ENCODE measurements at places on chromosomes 16 and 17. TPM values are rescaled to one million over a fixed set of nuclear protein-coding genes. Genes with fewer than 3 reads are reported as not detected.

CTF1 gene
- total RNA-seq, result not detected

IGSF6 gene
- total RNA-seq, result not detected

MARVELD3 gene
- 1.3 TPM for total RNA-seq

GRCh38 chr17:35056013-35056412 is 7.5 kb downstream of the RFFL start:
- H3K4me3 ChIP-seq, result no peak overlapping the region
- no peaks in the 10 kb centered on the region for H3K36me3 ChIP-seq
- no peak for DNase-seq
- peaks cover 13% of the 10 kb centered on the region for H3K4me1 ChIP-seq

DNA sequence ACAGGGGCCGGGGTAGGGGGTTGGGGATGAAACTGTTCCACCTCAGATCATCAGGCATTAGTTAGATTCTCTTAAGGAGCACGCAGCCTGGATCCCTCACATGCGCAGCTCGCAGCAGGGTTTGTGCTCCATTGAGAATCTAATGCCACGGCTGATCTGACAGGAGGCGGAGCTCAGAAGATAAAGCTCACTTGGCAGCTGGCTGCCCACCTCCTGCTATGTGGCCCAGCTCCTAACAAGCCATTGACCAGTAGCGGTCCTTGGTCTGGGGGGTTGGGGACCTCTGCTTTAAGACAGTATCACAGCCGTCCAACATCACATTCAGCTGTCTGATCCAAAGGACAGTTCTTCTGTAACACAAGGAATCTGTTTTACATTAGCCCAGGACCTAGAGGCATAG is 62.5 kb downstream of the SLC39A11 start:
- no peaks in the 10 kb centered on the region for H3K36me3 ChIP-seq
- H3K27ac ChIP-seq, result no peak overlapping the region
- no peak for DNase-seq
- H3K4me1 ChIP-seq, result peaks cover 7% of the 10 kb centered on the region
- no peak overlapping the region for H3K4me3 ChIP-seq

DNA sequence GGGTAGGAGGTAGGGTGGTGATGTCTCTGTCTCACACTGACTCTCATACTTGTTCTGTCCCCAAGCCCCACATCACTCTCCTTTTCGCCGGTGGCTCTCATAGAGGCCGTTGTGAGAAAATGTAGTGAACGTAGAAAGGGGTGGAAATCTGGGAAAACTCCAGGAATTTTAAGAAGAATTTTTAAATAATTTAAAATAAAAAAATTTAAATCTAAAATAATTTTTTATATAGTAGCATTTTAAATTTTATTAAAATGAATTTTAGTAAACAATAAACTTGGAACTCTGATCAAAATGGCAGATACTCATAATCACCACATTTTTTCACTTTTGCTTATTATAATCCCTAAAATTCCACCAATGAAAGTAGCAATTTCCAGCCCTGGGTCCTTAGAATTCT is 473.6 kb upstream of the ZFHX3 start:
- no peaks in the 10 kb centered on the region for H3K27me3 ChIP-seq
- no peak for DNase-seq
- H3K36me3 ChIP-seq, result no peaks in the 10 kb centered on the region
- H3K27ac ChIP-seq, result no peak overlapping the region

DNA sequence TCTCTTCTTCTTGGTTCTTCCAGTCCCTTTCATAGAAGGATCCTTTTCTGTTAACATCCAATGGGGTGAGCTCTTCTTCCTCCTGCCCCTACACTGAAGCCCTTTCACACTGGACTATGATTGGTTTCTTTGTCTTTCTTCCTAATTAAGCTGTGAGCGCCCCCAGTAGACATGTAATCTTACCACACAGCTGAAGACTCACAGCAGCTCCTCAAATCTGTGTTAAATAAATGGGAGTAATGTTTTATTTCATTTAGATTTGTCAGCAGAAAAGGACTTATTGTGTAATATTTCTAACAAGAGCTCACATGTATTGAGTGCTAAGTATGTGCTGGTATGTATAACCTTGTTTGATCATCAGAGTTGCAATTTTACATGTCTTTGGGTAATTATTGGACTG is 55.7 kb downstream of the TOX3 start:
- no peak overlapping the region for H3K4me3 ChIP-seq
- H3K4me1 ChIP-seq, result peaks cover 56% of the 10 kb centered on the region
- no peaks in the 10 kb centered on the region for H3K27me3 ChIP-seq
- DNase-seq, result no peak
- H3K27ac ChIP-seq, result peak overlapping the region; percentile 48
- H3K36me3 ChIP-seq, result no peaks in the 10 kb centered on the region

GRCh38 chr16:17339764-17340541 is 130.8 kb downstream of the XYLT1 start:
- no peaks in the 10 kb centered on the region for H3K27me3 ChIP-seq
- peak; percentile 41 for DNase-seq
- H3K4me1 ChIP-seq, result peaks cover 13% of the 10 kb centered on the region
- no peaks in the 10 kb centered on the region for H3K36me3 ChIP-seq
- peak overlapping the region; percentile 45 for H3K27ac ChIP-seq

DNA sequence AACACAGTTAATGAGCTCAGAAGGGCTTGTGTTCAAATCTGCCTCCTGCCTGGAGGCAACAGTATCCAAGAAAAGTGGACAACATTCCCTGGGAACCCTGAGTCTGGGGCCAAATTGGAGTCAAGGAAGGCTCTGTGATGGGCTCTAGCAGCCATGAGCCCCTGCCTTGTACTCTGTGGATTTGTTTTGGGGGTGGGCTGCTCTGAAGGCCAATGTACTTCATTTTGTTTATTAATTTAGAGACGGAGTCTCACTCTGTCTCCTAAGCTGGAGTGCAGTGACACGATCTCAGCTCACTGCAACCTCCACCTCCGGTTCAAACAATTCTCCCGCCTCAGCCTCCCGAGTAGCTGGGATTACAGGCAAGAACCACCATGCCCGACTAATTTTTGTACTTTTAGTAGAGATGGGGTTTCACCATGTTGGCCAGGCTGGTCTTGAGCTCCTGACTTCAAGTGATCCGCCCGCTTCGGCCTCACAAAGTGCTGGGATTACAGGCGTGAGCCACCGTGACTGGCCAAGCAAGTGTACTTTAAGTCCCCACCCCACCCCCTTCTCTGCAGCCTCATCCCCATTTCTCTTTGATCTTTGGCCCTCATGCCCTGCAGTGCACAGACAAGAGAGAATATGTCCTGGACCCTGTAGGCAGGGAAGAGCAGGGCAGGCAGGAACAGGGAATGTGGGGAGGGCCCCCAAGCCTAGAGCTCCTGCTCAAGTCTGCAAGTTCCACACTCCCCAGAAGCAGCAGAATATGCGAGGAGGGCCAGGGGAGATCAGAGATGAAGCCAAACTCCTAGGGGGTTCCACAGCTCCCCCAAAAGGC is 2.7 kb upstream of the GIP start:
- no peak overlapping the region for H3K27ac ChIP-seq
- no peaks in the 10 kb centered on the region for H3K4me1 ChIP-seq
- no peaks in the 10 kb centered on the region for H3K36me3 ChIP-seq
- DNase-seq, result no peak
- H3K4me3 ChIP-seq, result no peak overlapping the region
- H3K27me3 ChIP-seq, result peaks cover 29% of the 10 kb centered on the region

GRCh38 chr16:67645397-67646121 is 615 bp downstream of the CARMIL2 start:
- H3K36me3 ChIP-seq, result no peaks in the 10 kb centered on the region
- peaks cover 60% of the 10 kb centered on the region for H3K4me1 ChIP-seq
- H3K4me3 ChIP-seq, result peak overlapping the region; percentile 34

- no peak for DNase-seq
- no peaks in the 10 kb centered on the region for H3K36me3 ChIP-seq
- H3K27ac ChIP-seq, result no peak overlapping the region
- no peaks in the 10 kb centered on the region for H3K27me3 ChIP-seq
These were observed 181.2 kb downstream of the NTN1 start for GRCh38 chr17:9202532-9202931.

DNA sequence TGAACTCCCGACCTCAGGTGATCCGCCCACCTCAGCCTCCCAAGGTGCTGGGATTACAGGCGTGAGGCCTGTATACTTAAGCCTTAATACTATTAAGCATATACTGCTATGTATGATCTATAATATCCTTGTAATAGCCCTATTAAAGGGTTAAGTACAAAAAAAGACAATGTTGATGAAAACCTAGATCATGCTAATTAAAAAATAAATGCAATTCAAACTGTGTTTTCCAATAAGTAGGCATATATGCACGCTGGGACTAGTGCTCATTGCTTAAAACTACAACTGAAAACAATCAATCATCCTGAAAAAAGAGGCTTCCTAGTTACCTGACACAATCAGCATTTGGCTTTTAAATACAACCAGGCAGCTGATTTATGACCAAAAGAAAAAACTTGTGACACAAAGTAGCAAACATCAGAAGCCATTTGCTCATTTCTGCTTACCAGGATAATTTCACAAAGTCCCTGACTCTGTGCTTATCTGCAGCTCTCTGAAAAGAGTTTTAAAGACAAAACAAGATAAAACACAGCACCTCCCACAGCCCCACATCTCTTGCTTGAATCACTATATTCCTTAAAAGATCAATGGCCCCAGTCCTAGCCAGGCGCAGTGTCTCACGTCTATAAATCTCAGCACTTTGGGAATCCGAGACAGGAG is 11.1 kb downstream of the ZNF385C start:
- H3K27ac ChIP-seq, result no peak overlapping the region
- no peaks in the 10 kb centered on the region for H3K4me1 ChIP-seq
- H3K27me3 ChIP-seq, result peaks cover 47% of the 10 kb centered on the region
- DNase-seq, result no peak

DNA sequence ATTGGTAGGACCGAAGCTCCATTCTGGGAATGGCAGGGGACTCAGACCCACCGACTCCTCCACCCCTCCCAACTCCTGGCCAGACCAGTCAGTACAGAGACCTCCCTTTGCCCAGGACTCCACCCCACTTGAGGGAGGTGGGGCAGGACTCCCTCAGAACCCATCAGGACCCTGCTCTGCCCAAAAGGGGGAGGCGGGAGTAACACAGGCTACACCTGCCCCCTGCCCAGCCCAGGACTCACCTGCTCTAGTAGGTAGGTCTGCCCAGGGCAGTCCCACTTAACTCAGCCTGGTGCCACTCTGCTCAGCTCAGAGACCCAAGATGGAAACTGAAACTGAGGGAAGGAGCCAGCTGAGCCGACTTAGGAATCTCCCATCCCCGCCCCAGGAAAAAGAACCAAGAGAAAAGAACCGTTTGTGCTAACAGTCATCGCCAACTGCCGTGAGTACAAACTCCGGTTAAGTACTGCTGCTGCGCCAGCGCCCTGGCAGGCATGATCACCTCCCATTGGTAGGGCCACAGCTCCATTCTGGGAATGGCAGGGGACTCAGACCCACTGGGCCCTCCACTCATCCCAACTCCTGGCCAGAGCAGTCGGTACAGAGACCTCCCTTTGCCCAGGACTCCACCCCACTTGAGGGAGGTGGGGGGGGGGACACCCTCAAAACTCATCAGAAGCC is 503 bp downstream of the DHX58 start:
- peaks cover 48% of the 10 kb centered on the region for H3K4me1 ChIP-seq
- H3K27me3 ChIP-seq, result no peaks in the 10 kb centered on the region
- peak overlapping the region; percentile 58 for H3K4me3 ChIP-seq
- H3K36me3 ChIP-seq, result peaks cover 50% of the 10 kb centered on the region

DNA sequence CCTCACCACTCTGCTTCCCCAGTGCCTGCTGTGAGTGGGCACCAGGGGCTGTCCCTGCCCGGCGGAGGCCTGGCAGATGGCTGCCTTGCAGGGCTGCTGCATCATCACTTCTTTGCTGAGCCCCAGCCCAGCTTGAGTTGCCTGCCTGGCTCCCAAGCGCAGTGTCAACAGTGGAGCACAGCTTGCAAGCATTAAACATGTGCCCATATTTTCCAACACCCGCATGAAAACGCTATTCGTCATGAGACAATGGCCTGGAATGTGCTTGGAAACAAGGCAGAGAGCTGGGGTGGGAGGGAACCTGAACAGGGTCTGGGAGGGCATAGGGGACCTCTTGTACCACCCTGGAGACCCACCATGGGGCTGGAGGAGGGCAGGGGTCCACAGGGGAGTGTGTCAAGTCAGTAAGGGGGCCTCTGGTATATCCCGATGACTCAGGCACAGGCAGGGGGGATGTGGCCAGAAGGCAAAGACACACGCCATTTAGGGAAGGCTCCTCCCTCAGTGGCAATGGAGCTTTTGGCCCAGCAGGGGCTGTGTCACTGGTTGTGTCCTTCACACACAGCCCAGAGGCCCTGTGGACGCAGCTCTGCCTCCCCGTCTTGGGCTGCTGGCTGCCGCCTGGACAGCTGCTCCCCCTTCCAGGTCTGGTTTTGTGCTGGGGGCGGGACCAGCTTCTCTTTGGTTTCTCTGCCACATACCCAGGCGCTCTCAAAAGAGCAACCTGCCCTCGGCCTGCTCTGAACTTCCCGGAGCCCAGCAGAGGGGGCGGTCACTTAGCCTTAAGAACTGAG is 17.4 kb upstream of the MTSS2 start:
- H3K36me3 ChIP-seq, result no peaks in the 10 kb centered on the region
- H3K27ac ChIP-seq, result peak overlapping the region; percentile 31
- H3K4me1 ChIP-seq, result peaks cover 82% of the 10 kb centered on the region
- DNase-seq, result peak; percentile 84

DNA sequence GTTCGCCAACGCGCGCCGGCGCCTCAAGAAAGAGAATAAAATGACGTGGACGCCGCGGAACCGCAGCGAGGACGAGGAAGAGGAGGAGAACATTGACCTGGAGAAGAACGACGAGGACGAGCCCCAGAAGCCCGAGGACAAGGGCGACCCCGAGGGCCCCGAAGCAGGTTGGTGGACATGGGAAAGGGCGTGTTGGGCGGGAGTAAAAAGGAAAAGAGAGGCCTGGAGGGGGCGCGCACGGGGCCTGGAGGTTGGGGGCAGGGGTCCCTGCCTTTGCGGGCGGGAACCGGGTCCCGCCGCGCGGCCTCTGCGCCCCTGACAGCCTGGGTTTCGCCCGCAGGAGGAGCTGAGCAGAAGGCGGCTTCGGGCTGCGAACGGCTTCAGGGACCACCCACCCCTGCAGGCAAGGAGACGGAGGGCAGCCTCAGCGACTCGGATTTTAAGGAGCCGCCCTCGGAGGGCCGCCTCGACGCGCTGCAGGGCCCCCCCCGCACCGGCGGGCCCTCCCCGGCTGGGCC is 2.1 kb downstream of the IRX5 start:
- peaks cover 73% of the 10 kb centered on the region for H3K27me3 ChIP-seq
- H3K4me3 ChIP-seq, result peak overlapping the region; percentile 68
- H3K36me3 ChIP-seq, result no peaks in the 10 kb centered on the region
- DNase-seq, result peak; percentile 16

DNA sequence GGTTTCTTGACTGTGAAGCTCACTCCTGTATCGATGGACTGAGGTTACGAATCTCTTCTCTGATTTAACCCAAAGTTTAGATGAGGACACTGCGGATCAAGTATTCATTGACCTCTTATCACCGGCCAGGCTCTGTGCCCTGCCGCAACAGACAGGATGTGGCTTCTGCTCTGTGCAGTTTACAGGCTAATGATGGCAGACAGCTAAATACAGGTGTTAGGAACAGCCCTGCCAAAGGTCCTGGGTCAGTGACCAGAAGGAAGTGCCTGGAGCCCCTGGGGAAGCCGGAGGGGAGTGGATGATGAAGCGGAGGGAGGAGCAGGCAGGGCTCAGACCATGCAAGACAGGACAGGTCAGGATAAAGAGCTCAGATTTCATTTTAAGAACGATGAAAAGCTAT is 44.4 kb downstream of the HAPSTR1 start:
- H3K27ac ChIP-seq, result no peak overlapping the region
- no peaks in the 10 kb centered on the region for H3K27me3 ChIP-seq
- no peak for DNase-seq
- H3K4me3 ChIP-seq, result no peak overlapping the region
- no peaks in the 10 kb centered on the region for H3K36me3 ChIP-seq
